ENCODE measurements at places on chromosomes 2 and 18. TPM values are rescaled to one million over a fixed set of nuclear protein-coding genes. Genes with fewer than 3 reads are reported as not detected.

The ALLC gene
- total RNA-seq, result not detected

The POU3F3 gene
- total RNA-seq, result not detected

The ASB1 gene
- total RNA-seq, result 34.3 TPM

The NYAP2 gene
- not detected for total RNA-seq

The SCN3A gene
- not detected for total RNA-seq

The TET3 gene
- total RNA-seq, result 19.9 TPM

The TMEM182 gene
- total RNA-seq, result 3.6 TPM
